ENCODE measurements at places on chromosomes 7 and 10.

- DNase-seq, result no peak
Observed at GRCh38 chr7:97014145-97014750, 8.9 kb downstream of the DLX6 start.

GRCh38 chr10:5679606-5680005, 5.0 kb upstream of the TASOR2 start:
- no peak for DNase-seq

DNA sequence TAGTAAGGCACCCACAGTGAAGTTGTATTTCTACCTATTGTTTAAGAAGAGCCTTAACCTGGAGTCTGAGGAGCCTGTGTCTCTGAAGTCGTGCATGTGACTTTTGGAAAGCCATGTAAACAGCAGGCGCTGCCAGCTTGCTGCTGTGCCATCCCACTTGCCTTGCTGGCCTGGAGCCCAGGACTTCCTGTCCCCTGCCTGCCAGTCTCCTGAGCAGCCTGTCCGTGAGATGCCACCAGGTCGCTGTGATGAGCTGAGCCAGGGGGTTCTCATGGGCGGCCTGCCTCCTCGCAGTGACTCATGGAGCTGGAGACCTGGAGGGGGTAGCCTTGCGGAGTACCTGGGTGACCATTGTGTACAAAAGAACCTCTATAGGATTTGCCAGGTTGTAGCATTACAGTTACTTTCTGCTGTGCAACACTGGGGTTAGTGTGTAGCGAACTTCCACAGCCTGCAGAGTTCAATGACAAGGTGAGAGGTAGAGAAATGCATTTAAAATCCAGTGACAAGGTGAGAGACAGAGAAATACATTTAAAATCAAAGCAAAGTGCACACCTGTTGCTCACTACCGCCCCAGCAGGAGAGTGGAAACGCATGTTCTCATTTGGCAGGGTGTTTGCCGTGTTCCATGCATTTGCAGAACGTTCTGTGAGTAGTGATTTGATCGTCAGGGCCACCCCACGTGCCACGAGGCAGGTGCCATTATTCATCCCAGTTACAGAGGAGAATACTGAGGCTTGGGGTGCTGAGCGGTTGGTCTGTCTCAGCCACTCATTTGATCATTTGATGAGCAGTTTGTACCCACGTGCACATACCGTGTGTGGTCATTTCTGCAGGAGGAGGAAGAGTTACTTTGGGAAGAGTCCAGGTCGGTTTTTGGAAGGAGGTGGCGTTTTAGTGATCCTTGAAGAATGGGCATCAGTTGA, 36.6 kb upstream of the BHLHA15 start:
- DNase-seq, result no peak

DNA sequence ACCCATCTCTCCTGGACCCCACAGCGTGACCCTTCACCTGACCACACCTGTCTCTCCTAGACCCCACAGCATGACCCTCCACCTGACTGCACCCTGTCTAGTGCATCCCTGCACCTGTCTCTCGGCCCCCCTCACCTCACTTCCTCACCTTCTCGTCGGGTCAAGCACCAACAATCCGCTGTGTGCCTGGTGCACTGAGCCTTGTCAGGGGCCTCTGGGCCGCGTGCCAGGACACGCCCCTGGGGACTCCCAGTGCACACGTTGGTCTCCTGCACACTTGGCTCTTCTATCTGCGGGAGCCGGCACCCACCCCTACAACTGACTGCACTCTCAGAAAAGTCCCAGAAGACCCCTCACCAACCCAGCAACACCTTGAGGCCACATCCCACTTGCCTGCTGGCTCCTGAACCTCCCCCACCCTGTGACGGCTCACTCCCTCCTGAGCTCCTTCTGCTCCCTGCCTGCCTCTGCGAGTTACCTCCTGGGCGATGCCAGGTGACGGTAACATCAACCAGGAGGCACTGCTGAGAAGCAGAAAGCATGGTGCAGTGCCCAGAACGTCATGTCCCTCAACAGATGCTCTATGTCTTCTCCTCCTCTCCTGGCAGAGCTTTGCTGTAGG, 147.6 kb downstream of the DIP2C start:
- DNase-seq, result no peak

- no peak for DNase-seq
Observed at GRCh38 chr7:153152801-153153422, 393.4 kb downstream of the ACTR3B start.

DNA sequence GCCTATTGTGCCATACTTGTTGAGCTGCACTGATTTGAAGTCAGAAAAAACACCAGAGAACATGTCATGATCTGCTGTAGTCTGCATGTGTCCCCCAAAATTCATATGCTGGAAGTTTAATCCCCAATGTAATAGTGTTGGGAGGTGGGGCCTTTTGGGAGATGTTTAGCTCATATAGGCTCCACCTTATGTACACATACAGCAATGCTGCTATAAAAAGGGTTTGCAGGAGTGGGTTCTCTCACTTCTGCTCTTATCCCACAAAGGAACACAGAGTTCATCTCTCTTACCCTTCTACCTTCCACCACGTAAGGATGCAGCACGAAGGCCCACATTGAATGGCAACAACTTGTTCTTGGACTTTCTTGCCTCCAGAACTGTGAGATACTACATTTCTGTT, 23.0 kb downstream of the GPR22 start:
- DNase-seq, result no peak

GRCh38 chr10:132544744-132545658, 7.4 kb downstream of the INPP5A start:
- DNase-seq, result peak; percentile 6

- no peak for DNase-seq
Observed at GRCh38 chr10:51014680-51015389, 59.5 kb upstream of the PRKG1 start.

DNA sequence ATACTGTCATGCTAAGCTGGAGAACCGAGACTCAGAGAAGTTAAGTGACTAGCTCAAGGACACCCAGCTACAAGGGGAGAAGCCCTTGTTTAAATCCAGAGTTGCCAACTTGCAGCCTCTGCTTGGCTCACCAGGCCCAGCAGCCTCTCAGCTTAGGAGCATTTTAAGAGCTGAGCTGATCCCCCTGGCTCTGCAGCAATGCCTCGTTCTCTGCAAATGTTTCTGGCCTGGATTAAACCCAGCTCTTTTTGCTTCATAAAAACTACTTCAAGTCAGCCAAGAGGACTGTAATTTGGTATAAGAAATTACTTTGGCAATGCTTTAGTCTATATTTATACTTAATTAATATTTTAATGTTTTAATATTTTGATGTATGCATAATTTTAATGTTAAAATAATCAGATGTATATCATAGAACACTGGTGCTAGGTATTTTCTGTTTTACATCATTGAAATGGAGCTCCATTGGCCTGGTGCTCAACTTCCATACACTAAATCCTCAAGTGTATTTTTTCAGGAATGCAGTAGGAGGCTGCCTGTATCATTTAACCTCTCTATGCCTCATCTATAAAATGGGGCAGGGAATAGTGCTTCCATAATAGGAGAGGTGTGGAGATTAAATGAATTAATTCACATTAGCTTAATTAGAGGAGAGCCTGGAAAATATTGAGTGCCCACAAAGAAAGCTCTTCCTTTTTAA, 184.2 kb downstream of the EMX2 start:
- no peak for DNase-seq

- DNase-seq, result no peak
Observed at GRCh38 chr7:31065021-31065593, 13.0 kb downstream of the ADCYAP1R1 start.

DNA sequence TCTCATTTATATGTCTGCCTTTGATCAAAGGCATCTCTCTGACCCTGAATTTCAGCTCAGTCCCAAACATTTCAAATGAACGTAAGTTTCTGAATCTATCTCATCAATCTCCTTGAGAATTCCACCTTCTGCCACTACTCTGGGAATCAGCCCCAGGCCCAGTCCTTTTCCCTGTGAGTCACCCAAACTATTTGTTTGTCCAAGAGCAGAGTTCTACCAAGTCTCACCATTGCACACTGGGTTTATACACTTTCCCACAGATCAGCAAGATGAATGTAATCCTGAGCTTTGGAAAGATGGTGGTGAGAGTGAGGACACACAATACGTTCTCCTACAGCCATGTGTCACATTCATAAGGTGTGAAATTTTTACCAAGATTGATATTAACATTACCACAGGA, 251.3 kb upstream of the VWC2 start:
- no peak for DNase-seq

DNA sequence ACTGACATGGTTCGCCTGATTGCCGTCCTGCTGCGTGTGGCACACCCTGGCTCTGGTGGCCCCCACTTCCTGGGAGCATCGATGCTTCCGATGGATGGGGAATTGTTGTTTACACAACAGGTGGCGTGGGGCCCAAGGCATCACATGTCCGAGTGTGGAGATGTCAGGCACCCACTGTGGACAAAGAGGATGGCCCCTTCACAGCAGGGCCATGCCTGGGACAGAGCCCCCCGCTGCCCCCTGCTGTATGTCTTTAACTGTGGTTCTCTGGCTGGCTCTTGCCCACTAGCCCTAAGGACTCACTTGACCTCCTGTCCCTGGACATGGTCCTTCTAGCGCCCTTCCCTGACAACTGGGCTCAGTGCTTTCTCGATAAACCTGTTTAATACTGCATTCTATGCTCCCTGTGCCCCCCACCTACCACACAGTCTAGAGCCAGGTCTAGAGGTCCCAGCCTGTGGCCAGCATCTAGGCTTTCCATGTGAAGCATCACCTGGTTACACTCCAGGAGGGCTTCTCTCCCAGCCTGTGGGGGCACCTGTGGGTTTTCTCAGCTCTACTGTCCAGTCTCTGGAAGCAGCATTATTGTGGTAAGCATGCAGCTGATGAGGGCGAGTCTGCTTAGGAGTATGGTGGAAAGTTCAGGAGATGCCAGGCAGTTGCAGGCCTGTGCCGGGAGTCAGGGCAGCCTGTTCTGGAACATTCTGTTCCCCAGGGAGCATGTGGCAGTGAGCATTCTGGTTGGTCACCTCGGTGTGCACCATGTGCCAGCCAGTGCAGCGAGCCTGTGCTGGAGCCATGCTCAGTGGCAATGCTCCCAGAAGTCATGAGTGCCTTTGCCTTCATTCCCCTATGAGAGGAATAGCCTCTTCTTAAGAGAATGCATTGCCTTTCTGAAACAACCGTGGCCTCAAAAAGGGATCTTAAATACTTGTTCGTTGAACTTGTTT, 10.4 kb downstream of the ADCY1 start:
- DNase-seq, result no peak

DNA sequence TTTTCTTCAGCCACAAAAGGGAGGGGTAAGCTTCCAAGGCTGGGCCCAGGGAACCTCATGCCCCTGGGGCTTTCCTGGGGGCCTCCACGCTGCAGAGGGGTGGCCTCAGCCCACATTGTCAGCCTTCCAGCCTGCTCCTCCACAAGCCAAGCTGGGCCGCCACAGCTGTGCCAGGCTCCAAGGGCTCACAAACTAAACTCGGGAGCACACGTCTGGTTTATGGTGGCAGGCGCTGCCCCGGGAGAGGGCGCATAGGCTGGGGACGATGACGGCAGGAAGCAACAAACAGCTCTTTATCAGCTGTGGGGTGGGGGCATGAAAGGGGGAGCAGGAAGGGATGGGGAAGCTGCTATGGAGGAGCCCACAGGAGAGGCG, 6.3 kb upstream of the CDH23 start:
- no peak for DNase-seq

DNA sequence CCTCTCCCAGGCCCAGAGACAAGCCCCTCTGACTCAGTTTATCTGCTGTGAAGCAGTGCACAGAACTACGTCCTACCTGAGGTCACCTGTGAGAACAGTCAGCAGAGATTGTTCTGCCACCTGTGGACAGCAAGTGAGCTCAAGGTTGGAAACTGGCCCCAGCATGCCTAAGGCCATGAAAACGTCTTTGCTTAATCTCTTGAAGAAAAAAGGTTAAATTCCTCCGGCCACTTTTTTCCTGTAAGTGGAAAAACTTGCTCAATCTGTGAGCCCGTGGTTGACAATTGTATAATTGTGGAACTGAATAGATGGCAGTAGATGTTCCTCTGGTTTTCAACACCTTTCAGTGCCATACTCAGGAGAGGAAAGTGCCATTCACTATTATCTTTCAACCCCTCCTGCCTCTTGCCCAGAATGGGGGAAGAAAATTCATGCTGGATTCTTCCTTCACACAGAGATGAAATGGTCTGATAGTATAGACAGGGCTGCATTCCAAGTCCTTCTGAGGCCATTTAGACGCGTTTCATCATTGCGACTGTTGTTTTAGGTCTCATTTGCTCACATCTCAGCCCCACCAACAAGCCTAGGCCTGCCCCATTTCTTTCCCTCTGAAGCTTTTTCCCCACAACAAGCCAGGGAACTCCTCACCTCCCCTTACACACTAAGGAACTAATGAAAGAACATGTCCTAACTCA, 292.9 kb downstream of the FZD1 start:
- DNase-seq, result no peak

GRCh38 chr10:637221-637620, 52.2 kb downstream of the DIP2C start:
- DNase-seq, result no peak

- DNase-seq, result peak; percentile 22
Observed at GRCh38 chr10:17029581-17030271, 99.9 kb downstream of the CUBN start.

DNA sequence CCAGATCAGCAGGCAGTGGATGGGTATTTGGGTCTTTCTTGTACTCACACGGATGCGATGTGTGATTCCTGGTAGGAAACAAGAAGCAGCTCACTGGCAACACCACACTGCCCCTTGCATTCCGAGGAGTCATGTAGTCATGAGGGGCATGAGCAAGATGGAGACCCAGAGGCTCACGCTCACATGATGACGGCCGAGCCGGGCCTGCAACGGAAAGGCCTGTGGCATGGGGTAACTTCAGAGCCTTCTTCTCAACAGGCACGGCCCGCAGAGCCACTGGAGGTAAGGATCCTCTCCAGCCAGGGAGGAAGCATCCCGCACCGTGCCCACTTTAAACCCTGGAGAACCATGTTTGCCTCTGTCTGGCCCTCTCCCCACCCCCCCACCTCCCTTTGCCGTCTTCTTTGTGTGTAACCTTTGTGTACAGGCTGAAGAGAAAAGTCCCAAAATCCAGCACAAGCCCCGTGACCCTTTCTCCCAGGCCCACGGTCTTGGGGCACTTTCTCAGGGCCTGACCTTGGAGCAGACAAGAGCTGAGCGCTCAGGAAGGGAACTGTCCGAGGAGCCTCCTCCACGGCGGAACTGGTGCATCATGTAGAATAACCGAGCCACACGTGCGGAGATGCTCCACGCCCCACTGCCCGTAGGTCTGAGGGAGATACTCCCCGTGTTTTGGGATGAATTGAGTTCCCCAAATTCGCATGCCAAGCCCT, 516.4 kb downstream of the DNAJB6 start:
- DNase-seq, result no peak

DNA sequence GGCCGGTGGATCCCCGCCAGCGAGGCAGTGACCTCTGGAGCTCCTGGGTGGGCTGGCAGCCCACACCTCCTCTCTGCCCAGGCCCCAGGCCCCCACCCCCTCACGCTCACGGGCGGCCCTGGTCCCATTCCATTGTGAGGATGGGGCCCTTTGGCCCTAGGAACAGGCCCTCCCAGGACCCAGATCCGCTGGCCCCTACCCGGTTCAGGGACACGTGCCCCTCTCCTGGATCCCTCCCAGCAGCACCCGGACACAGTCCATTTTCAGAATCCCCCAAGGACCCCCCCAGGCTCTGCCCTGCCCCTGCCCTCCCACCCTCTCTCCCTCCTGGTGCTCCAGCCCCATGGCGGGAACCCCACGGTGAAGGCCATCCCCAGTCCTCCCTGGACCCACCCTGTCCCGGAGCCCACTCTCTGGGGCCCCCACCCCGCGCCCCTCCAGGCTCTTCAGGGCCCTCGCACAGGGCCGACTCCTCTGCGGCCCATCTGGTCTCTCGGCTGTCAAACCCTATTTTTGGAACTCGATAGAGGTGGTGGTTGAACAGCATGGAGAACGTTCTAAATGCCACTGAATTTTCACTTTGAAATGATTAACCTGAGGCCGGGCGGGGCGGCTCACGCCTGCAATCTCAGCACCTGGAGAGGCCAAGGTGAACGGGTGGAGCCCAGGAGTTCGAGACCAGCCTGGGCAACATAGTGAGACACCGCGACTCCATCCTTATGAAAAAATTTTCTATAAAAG, 8.1 kb downstream of the ADAP1 start:
- DNase-seq, result no peak
